ENCODE measurements at places on chromosomes 16 and 17.

- DNase-seq, result no peak
Observed at GRCh38 chr17:42160531-42160910, 5.7 kb upstream of the RAB5C start.

DNA sequence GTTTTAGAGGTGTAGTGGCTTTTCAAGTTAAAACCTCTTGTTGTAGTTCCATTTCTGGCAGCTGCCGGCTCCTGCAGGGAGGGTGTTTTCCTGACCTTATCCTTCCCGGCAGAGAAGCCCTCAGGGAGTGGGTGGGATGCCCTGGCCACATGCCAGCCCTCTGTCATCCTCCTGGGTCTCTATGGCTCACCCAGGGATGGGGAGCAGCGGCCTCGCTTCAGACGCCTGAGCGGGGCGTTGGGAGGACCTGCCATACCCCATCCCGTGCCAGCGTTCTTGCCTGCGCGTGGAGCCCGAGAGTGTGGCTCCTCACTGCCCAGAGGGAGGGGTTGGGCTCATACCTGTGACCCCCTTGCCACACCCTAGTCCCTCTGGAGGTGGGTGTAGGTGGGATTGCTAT lies 11.9 kb downstream of the KCNJ12 start:
- DNase-seq, result no peak

DNA sequence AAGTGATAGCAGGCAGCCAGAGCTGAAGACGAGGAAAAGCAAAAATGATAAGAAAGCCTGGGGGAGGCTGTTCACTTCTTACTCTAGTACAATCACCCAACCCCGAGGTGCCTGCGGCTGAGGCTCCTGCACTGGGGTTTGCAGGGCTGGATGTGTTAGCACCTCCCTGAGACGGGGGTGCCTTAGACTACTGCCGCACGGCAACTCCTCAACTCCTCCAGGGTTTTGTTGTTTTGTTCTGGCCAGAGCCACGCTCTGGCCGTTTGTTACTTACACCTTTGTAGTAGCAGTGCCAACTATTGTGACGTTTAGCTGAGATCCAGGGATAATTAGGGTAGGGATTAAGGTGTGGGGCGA lies 51.5 kb downstream of the LDHD start:
- no peak for DNase-seq

DNA sequence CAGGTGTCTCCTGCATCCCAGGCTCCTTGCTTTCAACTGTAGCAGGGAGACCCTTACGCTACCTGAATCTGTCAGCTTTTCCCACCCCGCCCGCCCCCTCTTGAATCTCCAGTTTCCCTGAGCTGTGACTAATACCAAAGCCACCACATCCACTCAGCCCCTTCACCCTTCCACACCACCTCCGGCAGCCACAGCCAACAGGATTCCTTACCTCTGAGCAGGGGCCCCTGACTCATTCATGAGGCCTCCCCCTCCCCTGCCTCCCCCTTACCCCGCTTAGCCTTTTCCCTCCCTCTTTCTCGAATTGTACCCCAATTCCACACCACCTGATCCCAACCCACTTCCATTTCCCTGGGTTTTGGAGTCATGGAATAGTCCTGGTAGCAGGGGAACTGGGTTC lies 2.3 kb downstream of the STX1B start:
- DNase-seq, result no peak

GRCh38 chr16:3637371-3637923 lies 17.0 kb upstream of the DNASE1 start:
- DNase-seq, result no peak

GRCh38 chr17:41024697-41025096 lies 2.3 kb downstream of the KRTAP1-5 start:
- DNase-seq, result no peak

GRCh38 chr16:69822174-69822935 lies 60.2 kb downstream of the WWP2 start:
- no peak for DNase-seq

GRCh38 chr17:29593591-29594518 lies 923 bp downstream of the ANKRD13B start:
- DNase-seq, result no peak

GRCh38 chr16:85754413-85754812 lies 3.5 kb upstream of the C16orf74 start:
- no peak for DNase-seq

- DNase-seq, result no peak
Observed at GRCh38 chr17:32625971-32626370, 139.2 kb downstream of the CDK5R1 start.

DNA sequence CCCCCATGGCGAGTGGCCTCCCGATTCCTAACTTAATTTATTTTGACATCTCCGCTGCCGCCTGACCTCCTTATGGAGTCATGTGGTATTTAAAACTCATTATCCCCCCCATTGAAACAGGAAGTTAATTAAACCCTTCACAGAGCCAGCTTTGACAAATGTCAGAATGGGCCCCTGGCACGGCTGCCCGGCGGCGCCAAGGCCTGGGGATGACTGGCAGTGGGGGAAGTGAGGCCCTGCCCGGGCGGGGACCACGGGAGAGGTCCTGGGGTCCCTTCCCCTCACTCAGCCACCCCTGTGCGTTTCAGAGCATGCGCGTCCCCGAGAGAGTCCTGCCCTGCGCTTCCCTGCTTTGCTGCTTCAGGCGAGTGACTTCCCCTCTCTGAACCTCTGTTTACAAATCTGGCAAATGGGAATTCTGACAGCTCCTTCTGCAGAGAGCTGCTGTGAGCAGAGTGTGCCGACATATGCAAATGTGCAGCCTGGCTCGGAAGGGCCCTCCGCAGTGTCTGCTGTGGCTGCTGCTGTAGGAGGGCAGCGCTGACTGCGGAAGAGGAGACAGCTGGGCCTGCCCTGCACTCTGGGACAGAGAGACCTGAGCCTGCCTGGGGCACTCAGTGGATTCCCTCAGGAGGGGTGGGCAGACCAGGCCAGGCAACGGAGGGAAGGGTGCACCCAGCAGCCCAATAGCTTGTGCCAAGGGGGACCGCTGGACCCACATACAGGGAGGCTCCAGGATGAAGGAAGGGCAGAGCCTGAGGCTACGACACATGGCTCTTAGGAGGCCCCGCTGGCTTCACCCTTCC lies 4.4 kb upstream of the ZFPM1 start:
- DNase-seq, result no peak

- DNase-seq, result peak; percentile 44
Observed at GRCh38 chr17:57987581-57988300, at the start of gene VEZF1. Gene VEZF1, minus strand, starts transcription at chr17:57988254. Its CDS starts 143 bp downstream, at chr17:57988111.

- no peak for DNase-seq
Observed at GRCh38 chr17:35617505-35617904, 30.4 kb downstream of the AP2B1 start.

- DNase-seq, result no peak
Observed at GRCh38 chr16:5011637-5012036, 22.1 kb downstream of the NAGPA start.

- no peak for DNase-seq
Observed at GRCh38 chr16:89397331-89397861, 93.0 kb downstream of the ANKRD11 start.

DNA sequence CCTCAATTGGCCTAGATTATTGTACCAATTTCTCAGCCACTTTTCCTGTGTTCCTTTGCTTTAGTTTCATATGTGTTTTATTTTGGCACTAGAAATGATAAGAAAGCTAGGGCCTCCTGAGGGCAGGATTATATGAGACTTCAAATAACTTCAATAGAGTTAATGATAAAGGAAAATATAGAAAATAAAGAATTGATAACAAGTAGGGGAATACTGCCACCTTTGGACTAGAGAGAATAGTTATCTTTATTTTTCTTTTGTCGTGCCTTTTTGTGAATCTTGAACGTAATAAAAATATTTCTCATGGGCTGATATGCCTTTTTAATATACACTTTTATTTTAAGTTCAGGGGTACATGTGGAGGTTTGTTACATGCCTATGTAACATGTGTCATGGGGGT lies 29.3 kb upstream of the RBL2 start:
- no peak for DNase-seq

- no peak for DNase-seq
Observed at GRCh38 chr16:86587487-86587886, 9.1 kb downstream of the FOXL1 start.

DNA sequence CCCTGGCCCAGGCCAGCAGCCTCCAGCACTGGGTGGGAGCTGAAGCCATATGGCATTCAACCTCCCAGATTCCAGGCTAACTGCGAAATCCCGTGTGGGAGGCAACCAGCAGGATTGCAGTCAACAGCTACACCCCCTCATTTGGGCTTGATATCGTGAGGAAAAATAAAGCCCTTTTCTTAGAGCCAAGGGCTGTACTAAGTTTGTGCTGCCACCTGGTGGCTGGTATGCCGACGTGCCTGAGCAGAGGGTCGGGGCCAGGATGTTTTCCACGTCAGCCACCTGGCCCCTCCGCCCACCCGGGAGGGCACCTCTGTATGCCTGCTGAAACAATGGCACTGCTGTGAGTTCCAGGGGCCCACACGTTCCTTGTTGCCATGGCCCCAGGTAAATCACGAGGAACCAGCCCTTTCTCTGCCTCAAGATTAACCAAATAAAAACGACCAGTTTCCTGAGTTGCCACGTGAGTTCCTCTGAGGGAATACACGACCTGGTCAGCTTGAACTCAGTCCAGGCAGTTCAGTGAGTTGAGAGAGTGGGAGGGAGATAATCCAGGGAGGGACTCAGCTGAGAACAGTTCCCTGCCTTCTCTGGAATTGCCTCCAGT lies 9.0 kb downstream of the TMEM98 start:
- peak; percentile 40 for DNase-seq

DNA sequence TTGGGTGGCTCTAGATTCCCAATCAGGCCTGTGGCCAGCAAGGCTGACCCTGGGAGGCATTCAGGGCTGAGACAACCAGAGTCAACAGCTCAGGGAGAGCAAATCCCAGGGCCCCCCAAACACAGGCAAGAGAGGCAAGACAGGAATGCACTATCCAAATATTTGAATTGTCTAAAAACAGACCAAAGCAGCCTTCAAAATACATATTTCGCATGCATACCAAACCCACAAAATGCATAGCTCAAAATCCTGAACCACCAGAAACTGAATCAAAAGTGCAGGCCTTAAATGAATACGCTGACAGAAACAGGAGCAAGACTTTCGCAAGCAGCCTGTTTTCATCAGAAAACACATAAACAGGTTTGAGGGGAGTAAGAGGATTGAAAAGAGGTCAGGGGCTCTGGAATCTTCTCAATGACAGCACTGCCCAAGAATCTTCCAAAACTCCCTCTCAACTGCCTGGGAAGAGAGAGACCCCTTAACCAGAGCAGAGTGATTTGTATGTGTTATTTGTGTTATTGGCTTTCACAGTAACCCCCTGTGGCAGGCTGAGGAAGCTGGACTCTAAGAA lies 213.6 kb upstream of the CDH5 start:
- DNase-seq, result no peak

GRCh38 chr17:38579934-38580333 lies 25.8 kb downstream of the SRCIN1 start:
- DNase-seq, result no peak

DNA sequence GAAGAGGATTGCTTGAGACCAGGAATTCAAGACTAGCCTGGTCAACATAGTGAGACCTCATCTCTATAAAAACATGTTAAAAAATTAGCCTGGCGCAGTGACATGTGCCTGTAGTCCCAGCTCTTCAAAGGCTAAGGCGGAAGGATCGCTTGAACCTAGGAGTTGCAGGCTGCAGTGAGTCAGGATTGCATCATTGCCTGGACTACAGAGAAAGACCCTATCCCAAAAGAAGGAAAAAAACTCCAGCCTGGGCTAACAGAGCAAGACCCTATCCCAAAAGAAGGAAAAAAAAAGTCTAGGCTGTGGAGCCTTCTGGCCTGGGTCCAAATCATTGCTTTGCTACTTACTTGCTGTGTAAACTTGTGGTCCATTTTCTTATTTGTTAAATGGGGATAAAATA lies 4.9 kb downstream of the CCP110 start:
- no peak for DNase-seq

GRCh38 chr16:14148016-14148415 lies 76.9 kb downstream of the MRTFB start:
- DNase-seq, result no peak

DNA sequence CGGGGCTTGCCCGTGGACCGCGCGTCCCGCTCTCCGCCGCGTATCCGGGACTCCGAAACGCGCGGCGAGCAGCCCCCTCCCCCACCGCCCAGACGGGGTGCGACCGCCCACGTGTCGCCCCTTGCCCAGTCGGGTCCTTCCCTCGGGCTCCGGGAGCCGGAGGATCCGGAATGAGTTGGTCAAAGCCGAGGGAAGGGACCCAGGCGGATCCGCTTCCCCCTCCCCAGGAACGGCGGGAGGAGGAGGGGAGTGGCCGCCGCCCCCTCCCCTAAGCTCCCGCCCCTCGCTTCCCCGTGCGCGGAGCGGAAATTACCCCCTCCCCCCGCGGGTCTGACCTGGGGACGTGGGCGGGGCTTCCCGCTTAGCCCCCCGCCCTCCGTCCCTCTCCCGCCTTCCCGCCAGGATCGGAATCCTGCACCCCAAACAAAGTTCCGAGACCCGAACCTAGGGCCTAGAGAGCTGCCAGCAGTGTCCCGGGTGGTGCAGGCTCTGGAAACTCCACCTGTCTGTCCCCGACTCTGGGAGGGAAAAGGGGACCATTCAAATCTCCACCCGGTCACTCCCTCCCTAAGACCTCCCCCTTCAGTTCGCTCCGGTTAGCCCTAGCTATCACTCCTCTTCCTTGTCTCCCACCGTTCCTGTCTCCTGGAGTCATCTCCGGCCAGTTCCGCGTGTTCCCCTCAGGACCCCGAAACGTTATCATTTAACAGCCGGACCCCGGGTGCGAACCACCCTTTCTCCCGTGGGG lies 1.0 kb upstream of the IGF2BP1 start:
- DNase-seq, result no peak

DNA sequence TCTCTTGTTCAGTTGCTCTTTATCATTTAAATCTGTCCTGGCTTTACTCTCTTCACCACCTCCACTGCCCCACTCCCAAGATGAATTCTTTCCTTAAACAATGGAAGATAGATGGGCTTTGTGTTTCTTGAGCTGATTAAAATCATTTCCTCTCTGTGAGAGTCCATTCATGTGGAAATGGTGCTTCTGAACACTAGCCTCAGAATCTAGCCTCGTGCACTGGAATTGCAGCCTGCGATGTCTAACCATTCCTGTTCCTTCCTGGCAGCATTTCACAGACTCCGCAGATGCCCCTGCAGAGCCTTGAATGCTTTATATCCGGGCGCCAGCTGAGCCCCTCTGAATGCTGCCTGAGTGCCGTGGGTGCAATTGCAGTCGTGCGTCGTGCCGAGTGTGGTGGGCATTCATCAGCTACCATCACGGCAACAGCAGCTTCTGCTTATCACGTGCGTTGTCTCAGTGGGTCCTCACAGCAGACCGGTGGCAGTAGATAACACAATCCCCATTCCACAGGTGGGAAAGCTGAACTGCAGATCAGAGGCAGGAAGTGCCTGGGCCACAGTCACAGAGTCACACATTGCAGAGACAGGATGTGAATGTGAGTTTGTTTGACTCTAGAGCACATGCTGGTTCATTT lies 172.8 kb upstream of the WSCD1 start:
- no peak for DNase-seq

Measured in stimulated activated CD8-positive, alpha-beta memory T cell treated with anti-CD3 and anti-CD28 coated beads, Interleukin-15, amount 100 ng/mL, for 1 hour (primary cell).